ENCODE measurements at places on chromosomes 5 and 9.

DNA sequence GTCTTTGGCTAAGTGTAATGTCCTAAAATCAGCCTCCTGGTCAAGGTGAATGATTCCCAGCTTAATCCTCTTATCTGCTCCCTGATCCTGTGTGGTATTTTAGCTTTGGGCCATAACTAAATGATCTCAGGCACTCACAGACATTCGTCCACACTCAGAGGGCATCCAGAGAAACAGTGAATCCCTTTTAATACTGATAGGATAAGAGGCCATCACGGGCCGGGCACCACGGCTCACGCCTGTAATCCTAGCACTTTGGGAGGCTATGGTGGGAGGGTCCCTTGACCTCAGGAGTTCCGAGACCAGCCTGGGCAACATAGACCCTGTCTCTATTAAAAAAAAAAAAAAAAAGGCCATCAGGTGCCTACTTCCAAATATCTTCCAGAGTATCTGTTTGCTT lies 6.3 kb downstream of the PDCL start:
- no peak for DNase-seq

GRCh38 chr5:177430140-177430951 lies 3.9 kb downstream of the GRK6 start:
- DNase-seq = no peak

DNA sequence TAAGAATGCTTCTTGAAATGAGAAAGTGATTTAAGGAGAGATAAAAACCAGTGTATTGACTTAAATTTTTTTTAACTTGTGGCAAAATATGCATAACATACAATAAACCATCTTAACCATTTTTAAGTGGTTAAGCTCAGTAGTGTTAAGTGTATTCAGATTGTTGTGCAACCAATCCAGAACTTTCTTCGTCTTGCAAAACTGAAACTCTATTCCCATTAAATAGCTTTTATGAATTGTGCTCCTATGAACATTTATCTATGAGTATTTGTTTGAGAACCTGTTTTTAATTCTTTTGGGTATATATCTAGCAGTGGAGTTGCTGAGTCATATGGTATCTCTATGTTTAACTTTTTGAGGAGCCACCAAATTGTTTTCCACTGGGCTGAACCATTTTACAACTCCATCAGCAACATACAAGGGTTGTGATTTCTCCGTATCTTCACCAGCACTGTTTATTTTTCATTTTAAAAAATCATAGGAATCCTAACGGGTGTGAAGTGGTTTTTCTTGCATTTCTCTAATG lies 76.6 kb upstream of the ACTBL2 start:
- peak; percentile 9 for DNase-seq

GRCh38 chr5:103362211-103362610 lies 103.6 kb downstream of the MACIR start:
- peak; percentile 27 for DNase-seq

DNA sequence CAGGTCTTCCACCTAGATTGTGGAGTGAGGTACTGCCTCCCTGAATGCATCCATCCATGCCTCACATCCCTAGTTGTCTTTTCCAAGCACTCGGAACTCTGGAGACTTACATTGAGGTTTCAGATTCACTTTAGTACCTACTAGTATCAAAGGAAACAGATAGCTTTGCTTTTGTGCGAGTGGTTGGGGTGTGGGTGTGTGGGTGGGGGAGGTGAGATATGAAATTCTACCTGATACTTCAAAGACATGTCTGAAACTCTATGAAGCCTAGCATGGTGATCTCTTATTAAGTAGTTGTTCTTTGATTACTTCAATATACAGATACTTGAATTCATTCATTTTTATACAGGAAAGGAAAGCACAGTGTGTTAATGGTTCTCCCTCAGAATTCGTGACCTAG lies 64.4 kb downstream of the MCCC2 start:
- DNase-seq = no peak

DNA sequence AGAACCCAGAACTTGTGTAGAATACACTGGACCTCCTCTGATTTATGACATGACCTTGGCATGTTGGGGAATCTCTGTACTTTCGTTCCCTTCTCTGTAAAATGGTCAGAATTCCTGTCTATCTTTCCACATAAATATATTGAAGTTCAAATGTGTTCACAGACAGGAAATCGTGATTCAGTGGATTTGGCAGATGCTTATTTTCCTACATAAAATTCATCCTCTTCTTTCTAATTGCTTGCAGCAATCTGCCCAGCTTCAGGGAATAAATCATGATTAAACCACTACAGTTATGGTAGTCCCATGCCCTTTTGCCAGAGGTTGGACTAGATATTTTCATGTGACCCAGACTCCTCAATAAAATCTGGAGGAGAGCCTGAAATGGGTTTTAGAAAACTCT lies 52.1 kb upstream of the ARL15 start:
- peak; percentile 69 for DNase-seq

DNA sequence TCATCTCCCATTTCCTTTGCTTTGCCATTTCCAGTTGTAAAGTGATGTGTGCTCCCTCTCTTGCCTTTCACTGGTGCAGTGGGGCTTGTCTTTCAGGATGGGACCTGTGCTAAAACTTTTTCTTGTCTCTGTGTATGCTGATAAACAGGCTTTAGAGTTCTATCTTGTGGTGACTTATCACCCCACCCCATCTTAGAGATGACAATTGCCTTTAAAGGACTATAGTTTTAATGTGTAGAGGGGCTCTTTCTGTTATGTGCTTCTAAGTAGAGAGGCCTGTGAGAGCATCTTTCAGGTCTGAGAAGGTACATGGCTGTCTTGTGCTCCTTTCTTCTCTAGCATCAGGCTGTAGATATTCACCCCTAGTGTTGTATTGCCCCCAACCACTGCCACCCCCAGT lies 21.9 kb downstream of the MAN2A1 start:
- no peak for DNase-seq

DNA sequence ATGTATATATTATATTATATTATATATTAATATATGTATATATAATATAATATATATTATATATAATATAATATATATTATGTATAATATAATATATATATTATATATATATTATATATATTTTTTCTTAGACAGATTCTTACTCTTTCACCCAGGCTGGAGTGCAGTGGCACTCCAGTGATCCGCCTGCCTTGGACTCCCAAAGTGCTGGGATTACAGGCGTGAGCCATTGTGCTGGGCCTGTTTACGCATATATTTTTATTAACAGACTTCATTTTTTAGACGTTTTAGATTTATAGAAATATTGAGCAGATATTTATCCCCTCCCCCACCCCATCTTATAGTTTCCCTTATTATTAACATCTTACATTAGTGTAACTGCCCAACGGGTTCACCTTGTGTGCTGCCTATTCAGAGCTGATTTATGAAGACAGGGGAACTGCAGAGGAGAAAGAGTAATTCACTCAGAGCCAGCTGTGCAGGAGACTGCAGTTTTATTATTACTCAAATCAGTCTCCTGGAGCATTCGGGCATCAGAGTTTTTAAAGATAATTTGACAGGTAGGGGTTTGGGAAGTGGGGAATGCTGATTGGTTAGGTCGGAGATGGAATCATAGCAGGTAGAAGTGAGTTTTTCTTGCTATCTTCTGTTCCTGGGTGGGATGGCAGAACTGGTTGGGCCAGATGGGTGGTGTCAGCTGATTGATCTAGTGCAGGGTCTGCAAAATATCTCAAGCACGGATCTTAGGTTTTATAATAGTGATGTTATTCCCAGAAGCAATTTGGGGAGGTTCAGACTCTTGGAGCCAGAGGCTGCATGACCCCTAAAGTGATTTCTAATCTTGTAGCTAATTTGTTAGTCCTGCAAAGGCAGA lies 93.4 kb downstream of the UNC13B start:
- DNase-seq = no peak

GRCh38 chr9:37144762-37145161 lies 24.4 kb downstream of the ZCCHC7 start:
- DNase-seq = peak; percentile 27

- no peak for DNase-seq
Observed at GRCh38 chr5:65895891-65896290, 30.5 kb upstream of the ERBIN start.

GRCh38 chr5:150763023-150763769 lies 4.4 kb upstream of the DCTN4 start:
- peak; percentile 98 for DNase-seq

DNA sequence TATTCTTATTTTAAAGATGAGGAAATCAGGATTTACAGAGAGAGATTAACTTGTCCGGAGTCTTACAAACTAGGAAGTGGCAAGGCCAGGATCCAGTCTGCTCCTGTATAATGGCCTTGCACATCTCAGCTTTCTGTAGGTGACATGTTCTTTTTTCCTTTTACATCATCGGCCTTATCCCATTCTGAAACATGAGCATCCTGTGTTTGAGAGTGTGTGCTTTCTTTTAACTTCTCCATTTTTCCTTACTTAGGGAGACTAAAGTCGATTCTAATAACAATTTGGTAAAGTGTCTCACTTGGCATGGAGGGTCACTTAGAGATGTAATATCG lies 214.6 kb downstream of the CD180 start:
- no peak for DNase-seq

DNA sequence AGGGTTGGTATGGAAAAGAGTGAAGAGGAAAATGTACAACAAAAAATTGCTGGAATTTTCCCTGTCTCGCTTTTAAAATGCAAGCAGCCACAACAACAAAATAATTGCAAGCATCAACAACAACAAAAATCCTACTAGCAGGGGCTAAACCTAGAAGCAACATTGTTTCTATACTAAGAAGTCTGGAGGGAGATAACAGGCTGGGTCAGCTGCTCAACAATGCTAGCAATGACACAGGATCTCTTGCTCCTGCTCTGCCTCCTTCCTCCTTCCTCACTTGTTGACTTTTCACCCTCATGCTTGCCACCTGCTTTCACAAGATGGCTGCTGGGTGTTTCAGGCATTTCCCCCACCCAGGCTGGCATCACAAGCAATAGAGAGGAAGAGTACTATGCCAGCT lies 7.6 kb upstream of the AOPEP start:
- DNase-seq = no peak

DNA sequence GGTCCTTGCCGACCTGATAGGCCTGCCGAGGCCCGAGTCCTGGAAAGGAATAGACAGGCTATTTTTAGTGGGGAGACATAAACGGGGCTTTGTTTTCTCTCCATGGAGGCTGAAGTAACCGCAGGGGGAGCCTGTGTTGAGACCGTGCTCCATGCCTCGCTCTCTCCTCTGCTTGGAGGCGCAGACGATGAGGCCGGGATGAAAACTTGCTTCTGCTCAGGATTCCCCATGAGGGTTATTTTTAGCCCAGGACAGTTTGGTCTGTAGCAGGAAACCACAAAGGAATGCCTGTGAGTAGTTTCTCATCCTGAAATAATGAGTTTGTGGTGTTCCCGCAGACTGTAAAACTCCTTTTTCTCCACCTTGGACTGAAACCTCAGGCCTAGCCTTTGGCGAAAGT lies 81.9 kb upstream of the RARS1 start:
- peak; percentile 93 for DNase-seq

DNA sequence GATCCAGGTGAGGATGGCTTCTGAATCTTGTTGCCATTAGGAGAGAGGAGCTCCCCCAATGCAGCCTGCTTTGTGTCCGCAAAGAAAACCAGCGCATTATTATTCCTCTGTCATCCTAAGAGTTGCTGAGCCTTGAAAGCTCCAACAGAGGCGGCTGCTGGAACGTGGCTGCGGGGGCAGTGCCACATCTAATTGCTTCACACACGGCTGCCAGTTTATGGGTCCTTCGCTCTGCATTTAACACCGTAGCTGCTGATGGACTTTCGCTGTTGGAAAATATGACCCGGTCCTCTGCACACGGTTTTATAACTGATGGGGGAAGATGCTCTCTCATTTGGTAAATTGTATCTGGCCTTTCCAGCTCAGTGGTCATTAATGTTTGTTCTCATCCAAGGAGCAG lies 38.0 kb downstream of the ZNF622 start:
- no peak for DNase-seq

DNA sequence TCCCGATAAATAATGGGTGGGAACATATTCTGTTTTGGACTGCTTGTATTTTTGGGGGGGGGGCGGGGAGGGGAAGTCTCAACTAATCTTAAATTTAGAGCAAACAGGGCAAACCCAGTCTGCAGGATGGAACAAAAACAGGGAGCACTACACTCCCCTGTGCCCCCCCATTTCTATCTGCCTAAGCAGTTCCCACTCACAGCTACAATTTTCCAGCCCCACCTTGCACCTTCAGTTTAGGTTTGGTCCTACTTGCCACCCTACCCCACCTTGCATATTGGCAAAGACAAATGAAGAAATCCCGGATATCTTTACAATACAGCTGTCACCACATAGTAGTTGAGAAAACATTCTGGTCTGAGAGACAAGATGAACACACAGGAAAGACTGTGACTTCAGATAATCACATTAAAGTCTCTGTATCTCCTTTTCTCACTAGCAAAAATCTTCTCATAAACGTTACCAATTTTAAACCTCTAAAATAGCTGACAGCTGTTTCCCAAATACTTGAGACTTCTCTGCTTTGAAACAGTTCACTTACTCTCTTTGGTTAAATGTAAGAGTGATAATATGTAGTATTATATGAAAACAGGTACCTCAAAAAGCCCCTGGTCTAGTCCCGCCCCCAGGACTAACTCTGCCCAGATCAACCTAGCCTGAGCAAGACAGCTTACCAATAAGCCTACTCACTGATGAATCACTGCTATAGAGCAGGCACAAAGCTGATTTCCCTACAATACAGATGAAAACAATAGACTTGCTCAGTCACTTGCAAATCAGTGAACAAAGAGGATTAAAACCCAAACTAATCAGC lies 5.2 kb upstream of the RAPGEF6 start:
- DNase-seq = peak; percentile 61

- DNase-seq = no peak
Observed at GRCh38 chr5:101142102-101142501, 239.0 kb upstream of the ST8SIA4 start.

GRCh38 chr9:97970165-97970564 lies 13.0 kb upstream of the ANP32B start:
- no peak for DNase-seq

DNA sequence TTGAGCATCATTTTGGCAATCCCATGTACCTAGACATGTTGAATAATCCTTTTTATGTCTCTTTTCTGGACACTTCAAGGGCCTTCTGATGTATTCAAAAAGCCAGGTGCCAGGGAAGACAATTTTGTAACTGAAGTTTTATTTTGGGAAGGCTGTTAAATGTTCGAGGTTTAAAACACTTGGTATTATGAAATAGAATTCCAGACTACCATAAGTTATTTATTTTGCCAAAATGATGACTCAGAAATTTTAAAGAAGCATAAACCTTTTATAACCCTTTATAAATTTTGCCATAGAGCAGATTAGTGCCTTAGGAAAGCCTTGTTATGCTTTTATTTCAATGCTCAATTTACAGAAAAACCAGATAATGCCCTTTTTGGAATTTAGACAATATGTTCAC lies 30.3 kb upstream of the UHRF2 start:
- peak; percentile 17 for DNase-seq

All from iris pigment epithelial cell (primary cell).